ENCODE measurements at places on chromosomes 12 and 14.

GRCh38 chr14:46051796-46052195 lies 599.8 kb downstream of the RPL10L start:
- no peak for DNase-seq

DNA sequence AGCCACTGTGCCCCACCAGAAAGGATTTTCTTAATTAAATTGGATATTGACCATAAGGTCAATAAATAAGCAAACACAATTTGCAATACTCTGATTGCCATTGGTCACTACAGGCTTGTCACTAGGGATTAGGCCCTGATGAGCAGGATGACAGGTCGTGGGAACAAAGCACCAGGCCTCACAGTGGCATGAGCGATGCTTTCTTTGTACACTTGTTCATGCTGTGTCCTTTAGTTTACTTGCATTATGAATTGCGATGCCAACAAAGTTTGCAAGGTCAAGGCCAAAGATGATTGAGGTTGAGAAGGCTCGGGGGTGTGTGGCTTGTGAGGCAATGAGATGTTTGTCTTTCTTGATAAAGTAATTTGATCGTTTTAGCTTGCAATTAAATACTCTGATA lies 136.0 kb downstream of the TTC8 start:
- no peak for DNase-seq

- DNase-seq: peak; percentile 53
These were observed 6.2 kb upstream of the C12orf50 start for GRCh38 chr12:88035271-88035906.

GRCh38 chr14:93320489-93320888 lies 12.3 kb downstream of the BTBD7 start:
- no peak for DNase-seq

DNA sequence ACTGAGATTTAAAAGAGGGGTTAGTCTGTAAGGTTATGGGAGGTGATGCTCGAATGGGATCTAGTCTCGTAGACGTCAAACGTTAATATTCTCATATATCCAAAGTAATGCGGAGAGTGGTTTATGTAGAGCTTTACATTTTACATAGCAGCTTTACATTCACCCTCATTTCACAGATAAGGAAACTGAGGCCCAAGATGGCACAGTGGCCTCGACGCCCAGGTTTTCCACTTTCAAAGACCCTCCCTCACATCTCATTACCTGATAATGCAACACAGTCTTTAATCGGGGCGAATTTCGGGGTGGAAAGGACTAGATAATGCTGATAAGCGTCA lies 450 bp upstream of the TDG start:
- DNase-seq: no peak

Data from NCI-H187 treated with DMSO at 0.1 percent for 48 hours (cell line).